ENCODE measurements at places on chromosomes 1 and 21. TPM values are rescaled to one million over a fixed set of nuclear protein-coding genes. Genes with fewer than 3 reads are reported as not detected.

The TFF3 gene
- total RNA-seq: 1.9 TPM

The GBP2 gene
- 15.2 TPM for total RNA-seq

The TSPAN1 gene
- total RNA-seq: 1.0 TPM

The ADAMTSL4 gene
- total RNA-seq: 34.9 TPM

The ERG gene
- total RNA-seq: 16.7 TPM

The MXRA8 gene
- 21.9 TPM for total RNA-seq

The ATP1A4 gene
- not detected for total RNA-seq

The MIXL1 gene
- total RNA-seq: not detected

The GRHL3 gene
- total RNA-seq: 0.85 TPM

The MR1 gene
- total RNA-seq: 16.1 TPM

The THBS3 gene
- total RNA-seq: 33.4 TPM

The PRKAA2 gene
- total RNA-seq: 67.7 TPM

The CCNL2 gene
- 71.3 TPM for total RNA-seq

The RGS1 gene
- 0.37 TPM for total RNA-seq

The GSTM1 gene
- total RNA-seq: not detected

The C1QTNF12 gene
- total RNA-seq: not detected

The PTPN22 gene
- 1.6 TPM for total RNA-seq

The AQP10 gene
- 0.19 TPM for total RNA-seq

The LCE1A gene
- not detected for total RNA-seq

The SAMSN1 gene
- total RNA-seq: 3.6 TPM

The BEST4 gene
- total RNA-seq: 0.26 TPM

The TNFRSF8 gene
- total RNA-seq: 4.3 TPM
